Ovary (tissue), 10 donors: ENCODE measurements at places on chromosomes 12 and 14. TPM values are rescaled to one million over a fixed set of nuclear protein-coding genes. Genes with fewer than 3 reads are reported as not detected.

- DNase-seq, result no peak
Observed at GRCh38 chr12:111447571-111448265, 42.0 kb downstream of the SH2B3 start.

The GPR162 gene
- total RNA-seq, result 9.3 TPM

DNA sequence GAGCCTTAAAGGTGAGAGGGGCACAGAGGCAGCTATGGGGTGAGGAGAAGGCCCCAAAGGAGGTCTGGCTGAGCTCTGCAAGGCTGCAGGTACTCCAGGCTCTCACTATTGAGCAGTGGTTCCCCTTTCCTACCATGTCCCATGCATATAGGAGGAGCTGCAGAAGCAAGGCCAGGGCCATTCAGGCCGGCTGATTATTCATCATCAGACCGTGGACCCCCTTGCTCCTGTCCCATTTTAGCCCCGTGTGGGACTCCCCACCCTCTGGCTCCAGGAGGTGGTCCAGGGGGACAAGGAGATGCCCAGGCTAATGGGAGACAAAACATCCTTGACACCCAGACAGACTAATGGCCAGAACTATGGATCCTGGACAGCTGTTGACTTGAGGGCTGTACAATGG is 3.1 kb downstream of the GPD1 start:
- no peak for DNase-seq

The CFAP54 gene
- 0.58 TPM for total RNA-seq

The RFLNA gene
- 3.3 TPM for total RNA-seq

The FAM222A gene
- total RNA-seq, result 7.2 TPM

The DPPA3 gene
- not detected for total RNA-seq

- DNase-seq, result no peak
Observed at GRCh38 chr12:93122569-93123091, 193.5 kb upstream of the EEA1 start.

The TTC9 gene
- 0.47 TPM for total RNA-seq

The ITGB7 gene
- total RNA-seq, result 0.96 TPM

- DNase-seq, result no peak
Observed at GRCh38 chr12:122243965-122244364, 18.1 kb upstream of the DIABLO start.

The GUCY2C gene
- 0.36 TPM for total RNA-seq

DNA sequence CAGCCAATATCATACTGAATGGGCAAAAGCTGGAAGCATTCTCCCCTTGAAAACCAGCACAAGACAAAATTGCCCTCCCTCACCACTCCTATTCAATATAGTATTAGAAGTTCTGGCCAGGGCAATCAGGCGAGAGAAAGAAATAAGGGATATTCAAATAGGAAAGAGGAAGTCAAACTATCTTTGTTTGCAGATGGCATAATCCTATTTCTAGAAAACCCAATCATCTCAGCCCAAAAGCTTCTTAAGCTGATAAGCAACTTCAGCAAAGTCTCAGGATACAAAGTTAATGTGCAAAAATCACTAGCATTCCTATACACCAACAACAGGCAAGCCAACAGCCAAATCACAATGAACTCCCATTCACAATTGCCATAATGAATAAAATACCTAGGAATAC is 21.0 kb upstream of the ANP32D start:
- no peak for DNase-seq

GRCh38 chr12:76768576-76768975 is 4.7 kb downstream of the ZDHHC17 start:
- no peak for DNase-seq

The OR6C74 gene
- total RNA-seq, result not detected

The TSPAN11 gene
- total RNA-seq, result 1.7 TPM

DNA sequence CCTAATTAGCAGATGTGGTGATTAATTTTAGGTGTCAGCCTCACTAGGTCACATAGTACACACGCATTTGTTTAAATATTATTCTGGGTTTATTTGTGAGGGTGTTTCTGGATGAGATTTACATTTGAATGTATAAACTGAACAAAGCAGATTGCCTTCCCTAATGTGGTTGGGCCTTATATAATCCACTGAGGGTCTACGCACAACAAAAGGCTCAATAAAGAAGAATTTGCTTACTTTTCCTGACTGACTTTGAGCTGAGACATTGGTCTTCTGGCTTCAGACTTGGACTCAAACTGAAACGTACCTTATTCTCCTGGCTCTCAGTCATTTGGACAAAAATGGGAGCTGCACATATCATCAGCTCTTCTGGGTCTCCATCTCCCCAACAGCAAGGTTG is 1132.3 kb upstream of the FLRT2 start:
- no peak for DNase-seq

- no peak for DNase-seq
Observed at GRCh38 chr12:131473261-131473660, 237.6 kb upstream of the SFSWAP start.

The MTA1 gene
- 128 TPM for total RNA-seq

The NRXN3 gene
- total RNA-seq, result 3.6 TPM

The KRT80 gene
- 0.05 TPM for total RNA-seq

The FSCB gene
- total RNA-seq, result not detected

GRCh38 chr14:77311217-77311616 is 9.5 kb downstream of the POMT2 start:
- no peak for DNase-seq

The ALG10B gene
- 11.8 TPM for total RNA-seq

DNA sequence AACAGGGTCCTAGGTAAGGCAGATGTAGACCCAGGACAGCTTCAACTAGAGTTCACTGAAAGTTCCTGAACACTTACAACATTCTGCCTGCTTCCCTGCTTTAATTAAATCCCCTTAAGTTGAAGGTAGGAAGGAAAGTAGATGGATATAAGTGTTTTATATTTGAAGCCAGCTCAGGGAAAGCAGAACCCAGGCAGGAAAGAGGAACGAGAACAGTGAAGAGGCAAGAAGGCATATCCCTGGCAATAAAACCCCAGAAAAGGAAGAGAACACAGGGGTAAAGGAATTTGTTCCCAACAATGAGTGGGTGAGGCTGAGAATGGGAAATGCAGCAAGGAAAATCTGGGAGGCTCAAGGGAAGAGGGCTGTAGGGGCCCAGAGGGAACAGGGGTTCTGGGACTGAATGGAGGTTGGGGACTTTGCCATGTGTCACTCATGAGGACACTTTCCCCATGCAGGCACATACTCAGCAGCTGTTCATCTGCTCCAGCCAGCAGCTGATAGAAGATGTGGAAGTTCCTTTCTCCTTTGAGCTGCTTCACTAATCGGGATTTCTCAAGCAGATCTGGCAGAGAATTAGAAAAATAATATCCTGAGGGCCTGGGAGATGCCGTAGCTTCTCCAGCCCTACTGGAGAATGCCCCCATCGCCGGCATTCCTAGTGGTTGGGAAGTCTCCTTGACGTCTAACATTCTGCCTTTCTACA is 3.7 kb downstream of the MYO1A start:
- DNase-seq, result no peak

GRCh38 chr14:93051600-93052546 is 63.9 kb downstream of the ITPK1 start:
- no peak for DNase-seq

DNA sequence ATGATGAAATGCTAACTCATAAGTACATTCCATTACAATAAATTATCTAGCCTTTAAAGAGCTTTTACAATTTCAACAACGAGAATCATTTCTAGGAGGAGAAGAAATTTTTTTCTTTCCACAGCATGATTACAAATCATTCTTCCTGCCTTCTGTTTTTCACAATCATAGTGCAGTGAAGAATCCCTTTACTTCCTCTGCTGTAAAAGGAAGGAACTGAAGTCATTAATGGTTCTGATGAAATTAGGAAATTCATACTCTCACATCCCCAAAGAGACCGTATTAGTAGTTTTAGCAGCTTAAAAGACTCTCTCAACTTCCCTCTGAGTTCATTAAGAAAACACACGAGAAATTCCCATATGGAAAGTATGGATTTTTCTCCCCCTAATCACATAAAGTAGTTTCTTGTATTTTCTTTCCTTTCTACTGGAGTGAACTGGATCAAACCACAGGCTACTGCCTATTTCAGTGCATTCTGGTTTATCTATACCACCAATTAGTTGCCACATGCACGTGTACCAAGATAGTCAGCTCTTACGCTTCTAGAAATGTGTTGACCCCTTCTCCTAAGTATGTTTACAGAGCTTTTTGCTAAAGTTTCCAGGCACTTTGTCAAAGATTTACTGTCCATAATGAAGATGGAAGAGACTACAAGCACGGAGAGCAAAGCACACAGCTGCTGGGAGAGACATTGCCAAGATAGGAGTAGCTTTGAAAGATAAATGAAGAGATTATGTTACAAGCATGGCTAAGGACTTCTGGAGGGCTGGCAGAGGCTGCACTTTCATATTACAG is 58.9 kb upstream of the KITLG start:
- DNase-seq, result no peak

The CD69 gene
- 1.5 TPM for total RNA-seq

DNA sequence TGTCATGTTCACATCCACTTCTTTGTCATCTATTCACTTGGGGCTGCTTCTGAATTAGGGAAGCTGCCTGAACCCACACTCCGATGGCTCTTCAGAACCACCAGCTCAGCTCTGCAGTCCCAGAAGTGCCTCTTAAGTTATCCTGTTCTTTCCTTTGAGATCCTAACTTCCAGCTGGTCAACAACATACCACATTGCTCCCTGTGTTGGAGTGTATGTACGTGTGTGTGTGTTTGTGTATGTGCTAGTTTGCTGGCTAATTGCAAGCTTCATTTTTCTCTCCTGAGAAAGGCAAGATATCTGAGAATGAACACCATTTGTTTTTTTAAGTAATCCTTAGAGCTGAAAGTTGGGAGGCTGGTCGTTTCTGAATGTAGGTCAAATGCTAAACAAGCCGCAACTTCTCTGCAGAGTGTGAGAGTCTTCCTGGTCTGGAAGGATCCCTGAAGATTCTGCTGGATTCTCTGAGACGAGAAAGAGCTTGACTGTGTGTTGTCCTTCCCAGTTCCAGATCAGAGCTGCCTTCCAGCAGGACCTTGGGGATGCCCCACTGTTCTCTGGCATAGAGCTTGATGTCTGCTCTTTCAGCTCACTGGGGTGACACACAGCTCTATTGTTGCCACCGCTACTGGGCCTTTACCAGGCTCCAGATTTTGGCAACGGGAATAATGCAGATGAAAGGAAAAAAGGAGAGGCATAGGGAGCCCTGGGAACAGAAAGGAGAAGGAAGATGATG is 839 bp downstream of the GSG1 start:
- no peak for DNase-seq

The RTL1 gene
- 0.56 TPM for total RNA-seq

DNA sequence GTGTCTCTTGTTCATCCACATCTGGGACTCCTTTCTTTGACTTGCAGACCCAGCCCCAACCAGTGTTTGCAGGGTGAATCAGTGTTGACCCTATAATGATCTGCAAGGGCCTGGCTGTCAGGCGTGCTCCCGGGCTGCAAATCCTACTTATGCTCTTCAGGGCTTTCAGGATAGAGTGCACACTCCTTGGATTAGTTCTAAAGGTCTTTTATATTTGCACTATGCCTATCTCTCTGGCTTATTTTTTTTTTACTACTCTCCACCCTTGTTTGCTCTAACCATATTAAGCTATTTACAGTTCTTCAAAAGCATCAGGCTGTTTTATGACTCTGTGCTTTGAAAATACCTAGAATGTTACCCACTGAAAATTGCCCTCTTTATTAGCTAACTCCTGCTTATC is 4.3 kb upstream of the PRICKLE1 start:
- DNase-seq, result no peak

GRCh38 chr14:105582639-105583038 is 56.3 kb downstream of the TMEM121 start:
- peak; percentile 9 for DNase-seq

The LBHD2 gene
- total RNA-seq, result not detected

The OR11H6 gene
- not detected for total RNA-seq

The CKAP4 gene
- total RNA-seq, result 54.0 TPM

- DNase-seq, result peak; percentile 72
Observed at GRCh38 chr14:49853572-49854375, 1.2 kb upstream of the NEMF start.

The A2ML1 gene
- total RNA-seq, result 0.07 TPM

The SVOP gene
- not detected for total RNA-seq

GRCh38 chr12:22412581-22412980 is 78.1 kb upstream of the ST8SIA1 start:
- DNase-seq, result no peak

- DNase-seq, result no peak
Observed at GRCh38 chr14:56555921-56556570, 23.6 kb upstream of the TMEM260 start.

GRCh38 chr14:77212943-77213678 is 31.5 kb downstream of the TMEM63C start:
- no peak for DNase-seq

- DNase-seq, result no peak
Observed at GRCh38 chr12:103924761-103925641, 5.2 kb upstream of the HSP90B1 start.

- no peak for DNase-seq
Observed at GRCh38 chr14:83425138-83425537, 1891.5 kb upstream of the SEL1L start.
